ENCODE measurements at places on chromosomes 2 and 18. TPM values are rescaled to one million over a fixed set of nuclear protein-coding genes. Genes with fewer than 3 reads are reported as not detected.

GRCh38 chr2:182971820-182972547, 66.3 kb downstream of the NCKAP1 start:
- no peak for DNase-seq

- DNase-seq = no peak
Observed at GRCh38 chr2:132415915-132416722, 486 bp upstream of the GPR39 start.

GRCh38 chr18:47285456-47285855, 34.0 kb upstream of the SKOR2 start:
- DNase-seq = no peak

DNA sequence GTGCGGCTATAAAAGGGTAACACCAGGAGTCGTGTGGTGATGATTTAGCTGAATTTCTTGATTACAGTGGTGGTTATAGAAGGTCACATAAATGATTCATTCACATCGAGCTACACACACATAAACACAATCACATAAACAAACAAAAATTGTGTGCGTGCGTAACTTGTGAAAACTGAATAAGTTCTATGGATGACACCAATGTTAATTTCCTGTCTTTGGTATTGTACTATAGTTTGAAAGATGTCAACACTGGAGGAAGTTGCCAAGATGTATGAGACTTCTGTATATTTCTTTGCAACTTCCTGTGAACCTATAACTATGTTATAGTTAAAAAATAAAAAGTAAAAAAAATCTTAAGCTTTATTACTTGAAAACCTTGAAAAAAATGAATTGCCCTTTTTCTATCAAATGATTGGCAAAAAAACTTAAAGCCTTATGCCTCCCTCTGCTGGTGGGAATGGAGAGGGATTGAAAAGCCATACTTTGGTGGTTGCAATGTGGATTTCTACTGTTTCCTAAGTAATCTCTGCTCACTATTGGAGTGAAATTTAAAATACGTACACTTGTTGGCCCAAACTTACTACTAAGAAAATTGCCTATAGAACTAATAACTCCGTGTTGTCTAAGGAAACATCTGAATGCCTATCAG, 227.7 kb downstream of the RPIA start:
- DNase-seq = peak; percentile 54

The CCDC85A gene
- total RNA-seq = 2.2 TPM

DNA sequence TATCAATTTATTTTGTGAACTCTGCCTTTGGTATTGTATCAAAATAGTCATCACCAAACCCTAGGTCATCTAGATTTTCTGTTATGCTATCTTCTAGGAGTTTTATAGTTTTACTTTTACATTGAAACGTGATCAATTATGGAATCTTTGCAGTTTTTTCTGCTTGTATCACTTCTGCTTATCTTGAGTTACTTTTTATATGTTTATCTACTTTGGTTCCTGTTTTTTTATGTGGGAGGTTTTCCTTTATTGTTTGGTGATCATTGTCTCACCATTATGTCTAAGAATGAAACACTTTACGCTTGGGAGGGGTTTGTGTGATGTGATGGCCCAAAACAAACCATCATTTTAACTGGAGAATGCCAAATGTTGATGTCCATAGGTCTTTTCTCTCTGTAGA, 261.2 kb downstream of the SPAG16 start:
- no peak for DNase-seq

All from dermis microvascular lymphatic vessel endothelial cell (primary cell).